ENCODE measurements at places on chromosomes 7 and 10.

- no peak for DNase-seq
These were observed 14.3 kb downstream of the TMEM273 start for GRCh38 chr10:49173853-49174252.

DNA sequence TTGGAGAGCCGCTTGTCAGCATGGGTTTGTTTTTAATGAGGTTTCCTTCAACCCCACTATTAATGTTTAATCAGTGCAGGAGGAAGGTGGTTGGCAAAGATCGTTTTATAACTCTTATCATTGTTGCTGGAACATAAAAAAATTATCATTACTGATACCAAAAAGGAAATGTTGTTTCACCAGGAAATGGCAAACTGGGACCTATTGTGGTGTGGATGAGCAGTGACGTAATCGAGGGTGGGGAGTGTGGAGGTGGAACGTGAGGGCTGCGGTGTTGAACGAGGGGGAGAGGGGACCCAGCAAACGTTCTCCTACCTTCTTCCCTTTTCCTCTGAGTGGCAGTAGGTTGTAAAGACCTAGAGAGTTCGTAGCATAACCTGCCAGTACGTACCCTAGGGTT, 71.9 kb upstream of the TOMM7 start:
- no peak for DNase-seq

- DNase-seq = no peak
These were observed 1289.7 kb upstream of the SORCS1 start for GRCh38 chr10:108454224-108454623.

DNA sequence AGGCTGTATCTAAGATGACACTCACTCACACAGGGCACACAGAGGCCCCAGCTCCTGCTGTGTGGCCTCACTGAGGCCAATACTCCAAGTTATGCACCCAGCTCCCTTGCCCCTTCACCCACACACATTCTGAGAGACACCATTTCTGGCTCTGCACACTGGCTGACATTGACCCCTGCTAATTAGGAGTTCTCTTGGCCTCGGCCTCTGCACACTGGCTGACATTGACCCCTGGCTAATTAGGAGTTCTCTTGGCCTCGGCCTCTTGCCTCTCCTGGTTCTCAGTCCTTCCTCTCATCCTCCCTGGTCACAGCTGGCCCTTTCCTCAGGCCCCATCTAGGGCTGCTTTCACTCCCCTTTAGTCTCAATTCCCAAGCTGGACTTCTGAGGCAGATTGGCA, 97.3 kb downstream of the GRID1 start:
- DNase-seq = no peak

GRCh38 chr10:114033566-114033965, 10.1 kb upstream of the ADRB1 start:
- DNase-seq = no peak

DNA sequence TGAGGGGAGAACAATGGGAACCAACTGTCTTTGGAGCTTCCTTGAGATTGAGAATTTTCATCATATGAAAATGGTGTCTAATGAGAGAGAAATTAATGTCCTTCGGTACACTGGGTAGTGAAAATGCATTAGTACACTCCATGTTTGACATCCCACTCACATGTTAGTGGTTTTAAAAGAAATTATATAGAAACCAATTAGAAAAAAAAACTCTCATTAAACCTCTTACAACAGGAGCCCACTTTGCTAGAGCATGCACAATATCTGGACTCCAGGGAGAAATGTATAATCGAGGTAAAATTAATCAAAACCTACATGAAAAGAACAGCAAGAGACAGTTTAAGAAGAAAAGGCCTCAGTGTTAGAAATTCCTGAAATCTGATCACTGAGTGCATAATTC, 79.2 kb upstream of the KCNIP2 start:
- no peak for DNase-seq

- DNase-seq = no peak
These were observed 19.9 kb downstream of the POLL start for GRCh38 chr10:101568054-101568745.
